ENCODE measurements at places on chromosomes 3 and 15. TPM values are rescaled to one million over a fixed set of nuclear protein-coding genes. Genes with fewer than 3 reads are reported as not detected.
A peak's percentile ranks its signal among the peaks of the same experiment; 100 is the strongest.

DNA sequence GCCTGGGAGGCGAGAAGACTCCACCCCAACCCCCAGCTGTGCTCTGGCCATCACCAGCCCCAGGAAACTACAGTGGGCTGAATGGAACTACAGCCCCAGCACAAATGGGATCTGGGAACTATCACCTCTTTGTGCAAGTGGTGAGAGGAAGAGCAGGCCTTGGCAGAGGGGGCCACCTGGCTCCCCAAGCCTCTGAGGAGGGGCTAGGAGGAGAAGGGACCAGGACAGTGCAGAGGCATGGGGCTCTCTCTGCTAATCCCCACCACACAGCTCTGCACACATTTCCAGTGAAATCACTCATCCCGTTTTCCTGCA is 31.6 kb downstream of the KY start:
- DNase-seq: no peak

- DNase-seq: peak; percentile 82
Observed at GRCh38 chr15:82936966-82937711, 15.4 kb downstream of the HOMER2 start.

GRCh38 chr3:128903501-128903900 is 24.1 kb downstream of the ACAD9 start:
- DNase-seq: no peak

DNA sequence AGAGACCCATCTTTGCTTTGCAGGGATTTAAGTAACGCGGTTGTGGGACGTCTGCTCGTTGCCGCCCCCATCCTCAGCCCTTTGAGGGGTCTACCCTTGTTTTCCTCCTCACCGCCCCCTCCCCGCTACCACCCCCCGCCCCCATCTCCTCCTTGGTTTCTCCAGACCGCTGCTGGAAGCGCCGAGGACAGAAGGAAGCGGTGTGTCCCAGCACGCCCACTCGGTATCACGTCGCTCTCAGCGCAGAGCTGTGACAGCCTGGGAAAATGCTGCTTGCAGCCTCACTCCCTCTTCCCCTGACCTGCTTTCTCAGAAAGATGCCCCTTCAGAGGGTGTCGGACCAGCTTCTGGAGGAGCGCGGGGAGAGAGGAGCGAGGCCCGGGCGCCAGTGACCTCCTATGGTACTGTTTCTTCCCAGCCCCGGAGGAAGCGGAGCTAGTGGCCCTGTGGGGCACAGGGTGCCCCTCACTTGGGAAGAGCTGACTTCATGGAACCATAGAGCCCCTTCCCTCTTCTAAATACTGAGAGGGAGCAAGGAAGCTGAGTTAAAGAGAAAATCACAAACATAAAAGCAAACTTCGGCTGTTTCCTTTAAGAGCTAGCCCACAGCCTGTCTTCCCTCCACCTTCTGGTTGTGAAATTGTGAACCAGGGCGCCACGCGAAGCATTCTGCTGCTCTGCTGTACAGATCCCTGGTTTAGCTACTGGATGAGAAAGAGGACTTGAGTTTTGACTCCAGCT is 698 bp downstream of the IL1RAP start:
- peak; percentile 48 for DNase-seq

GRCh38 chr3:29440413-29441305 is 159.8 kb downstream of the RBMS3 start:
- DNase-seq: no peak

DNA sequence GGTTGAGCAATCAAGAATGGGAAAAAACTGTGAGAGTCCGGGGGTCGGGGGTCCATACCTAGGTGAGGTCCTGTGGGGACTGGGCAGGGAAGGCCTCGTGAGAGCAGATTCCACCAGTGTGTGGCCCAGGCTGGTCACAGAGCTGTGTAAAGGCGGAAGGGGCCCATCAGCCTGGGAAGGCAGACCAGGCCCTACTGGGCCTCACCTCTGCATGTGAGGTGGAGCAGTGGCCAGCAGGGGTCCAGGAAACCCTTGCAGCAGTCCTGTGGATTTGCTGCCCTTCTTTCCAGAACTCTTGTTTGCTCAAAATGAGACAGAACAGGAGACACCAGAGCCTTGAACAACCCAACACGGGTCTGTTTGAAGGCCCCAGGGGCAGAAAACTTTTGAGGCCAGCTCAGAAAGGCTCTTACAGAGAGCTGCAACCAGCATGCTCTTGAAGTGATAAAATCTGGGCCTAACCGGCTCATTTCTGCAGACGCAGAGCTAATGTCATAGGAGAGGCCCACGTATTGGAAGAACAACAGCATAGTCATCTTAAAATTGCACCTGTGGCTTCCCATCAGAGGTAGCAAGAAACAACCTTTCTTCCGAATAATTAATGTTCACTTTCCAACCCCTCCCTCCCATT is 30.3 kb upstream of the HHATL start:
- DNase-seq: no peak

- no peak for DNase-seq
Observed at GRCh38 chr3:158958873-158959272, 157.0 kb downstream of the MFSD1 start.

DNA sequence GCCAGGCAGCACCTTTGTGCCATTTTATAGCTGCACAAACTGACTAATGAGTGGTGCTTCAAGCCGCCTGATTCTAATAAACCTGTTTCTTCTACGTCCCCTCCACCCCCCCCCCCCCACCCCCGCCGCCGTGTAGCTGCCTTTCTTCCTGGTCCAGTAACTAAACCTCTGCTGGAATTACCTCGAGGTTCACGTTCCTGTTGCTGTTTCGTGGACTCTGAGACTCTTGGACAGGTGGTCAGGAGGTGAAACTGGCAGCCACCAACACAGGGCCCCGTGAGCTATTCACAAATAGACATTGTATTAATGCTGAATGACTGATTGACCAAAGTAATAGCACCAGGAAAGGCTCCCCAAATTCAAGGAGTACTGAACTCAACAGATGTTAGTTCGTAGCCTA is 73.9 kb downstream of the TRIM69 start:
- no peak for DNase-seq

DNA sequence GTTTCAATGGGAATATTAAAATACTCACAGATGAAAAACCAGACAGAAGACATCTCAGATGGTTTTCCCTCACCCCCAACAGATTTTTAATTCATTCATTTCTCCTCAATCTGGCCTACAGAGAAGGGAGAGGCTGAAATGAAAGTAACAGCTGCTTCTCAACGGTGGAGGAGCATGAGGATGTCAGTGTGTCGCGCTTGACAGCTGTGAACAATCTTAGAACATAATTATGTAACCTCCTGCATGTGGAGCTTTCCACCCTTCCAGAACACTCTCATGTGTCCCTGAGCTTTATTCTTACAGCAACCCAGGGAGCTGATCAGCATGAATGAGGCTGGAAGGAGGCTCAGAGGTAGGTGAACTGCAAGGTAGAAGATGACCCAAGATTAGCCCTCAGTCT is 52.7 kb downstream of the MB21D2 start:
- no peak for DNase-seq

GRCh38 chr3:71859123-71859519 is 74.2 kb upstream of the PROK2 start:
- DNase-seq: peak; percentile 49

DNA sequence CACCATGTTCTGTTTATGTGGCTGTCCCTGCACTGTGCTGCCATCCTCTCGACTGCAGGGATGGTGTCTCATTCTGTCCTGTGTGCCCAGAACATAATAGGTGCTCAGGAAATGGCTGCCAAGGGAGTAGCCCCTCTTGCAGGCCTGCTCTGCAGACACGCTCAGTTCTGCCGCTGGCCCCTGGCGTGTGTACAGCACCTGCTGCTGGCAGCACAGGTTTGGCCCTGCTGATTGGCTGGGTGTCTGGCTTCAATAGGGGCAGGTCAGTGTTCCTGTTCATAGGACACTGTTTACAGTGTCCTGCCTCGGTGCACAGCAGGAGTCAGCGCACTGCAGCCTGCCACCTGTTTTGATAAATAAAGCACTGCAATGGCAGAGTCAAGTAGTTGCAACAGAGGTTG is 146.9 kb downstream of the DNAJB8 start:
- DNase-seq: no peak

DNA sequence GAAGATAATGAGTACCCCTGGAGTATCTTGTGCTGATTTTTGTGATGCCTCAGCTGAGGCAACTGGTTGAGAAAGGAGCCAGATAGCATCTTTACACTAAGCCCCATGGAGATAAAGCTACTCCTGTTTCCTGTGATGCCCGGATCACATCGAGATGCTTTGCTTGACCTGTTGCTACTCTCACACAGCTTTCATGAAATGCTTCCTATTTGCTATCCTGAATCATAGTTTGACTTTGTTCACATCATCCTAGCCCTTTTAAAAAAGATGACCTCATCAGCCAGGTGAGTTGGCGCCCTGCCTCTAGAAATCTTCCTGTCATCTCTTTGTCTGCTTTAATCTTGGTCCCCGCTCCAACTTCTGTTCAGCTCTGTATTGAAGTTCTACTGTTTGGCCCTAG is 409.6 kb upstream of the TBL1XR1 start:
- DNase-seq: peak; percentile 52

GRCh38 chr3:195836476-195837135 is 24.9 kb upstream of the MUC4 start:
- DNase-seq: no peak

- DNase-seq: no peak
Observed at GRCh38 chr3:175082631-175083030, 223.5 kb downstream of the NAALADL2 start.

DNA sequence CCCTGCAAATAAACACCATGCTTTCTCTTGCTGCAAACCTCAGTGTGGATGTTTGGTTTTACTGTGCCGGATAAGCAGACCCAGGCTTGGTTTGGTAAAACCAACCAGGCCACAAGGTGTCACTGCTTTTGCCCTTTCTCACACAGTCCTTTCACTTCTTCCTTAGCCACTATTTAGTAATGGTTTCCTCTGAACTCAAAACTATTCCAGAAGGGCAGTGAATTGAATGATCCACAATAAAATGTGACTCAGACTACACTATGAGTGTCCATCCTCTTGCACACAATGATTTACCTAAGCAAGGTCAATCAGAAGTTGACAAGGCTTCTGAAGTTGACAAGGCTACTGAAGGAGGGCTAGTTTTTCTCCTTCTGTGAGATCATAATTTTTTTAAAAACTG is 552.4 kb upstream of the CCDC54 start:
- peak; percentile 49 for DNase-seq

DNA sequence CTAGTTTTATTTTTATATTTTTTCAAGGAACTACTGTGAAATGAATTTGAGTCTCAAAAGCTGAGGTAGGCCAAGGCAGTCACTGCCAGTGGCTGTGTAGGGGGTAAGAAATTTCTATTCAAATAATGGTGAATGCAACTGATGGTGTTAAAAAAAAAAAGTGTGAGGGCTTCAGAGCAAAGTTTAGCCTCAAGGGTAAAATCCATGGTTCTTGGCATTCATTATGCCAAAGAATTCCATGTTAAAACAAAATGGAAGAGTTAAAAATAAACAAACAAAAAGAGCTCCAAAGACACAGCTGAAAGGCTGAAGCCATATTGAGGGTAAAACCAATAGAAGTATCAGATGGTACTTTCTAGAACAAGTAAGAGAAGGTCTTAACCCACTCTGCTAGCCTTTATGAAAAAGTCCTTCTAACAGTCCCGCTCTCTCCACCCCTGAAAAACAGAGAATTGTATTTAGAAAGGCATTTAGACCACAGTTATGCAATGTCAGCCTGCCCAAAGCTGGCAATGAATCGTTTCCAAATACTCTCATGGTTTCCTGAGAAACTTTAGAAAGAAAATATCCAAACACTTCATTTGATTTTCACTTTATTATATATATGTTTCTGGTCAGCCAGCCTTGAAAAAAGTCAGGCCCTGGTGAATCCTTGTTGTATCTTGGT is 158.4 kb upstream of the GMNC start:
- no peak for DNase-seq

- DNase-seq: no peak
Observed at GRCh38 chr3:183896610-183897009, 11.9 kb upstream of the PARL start.

DNA sequence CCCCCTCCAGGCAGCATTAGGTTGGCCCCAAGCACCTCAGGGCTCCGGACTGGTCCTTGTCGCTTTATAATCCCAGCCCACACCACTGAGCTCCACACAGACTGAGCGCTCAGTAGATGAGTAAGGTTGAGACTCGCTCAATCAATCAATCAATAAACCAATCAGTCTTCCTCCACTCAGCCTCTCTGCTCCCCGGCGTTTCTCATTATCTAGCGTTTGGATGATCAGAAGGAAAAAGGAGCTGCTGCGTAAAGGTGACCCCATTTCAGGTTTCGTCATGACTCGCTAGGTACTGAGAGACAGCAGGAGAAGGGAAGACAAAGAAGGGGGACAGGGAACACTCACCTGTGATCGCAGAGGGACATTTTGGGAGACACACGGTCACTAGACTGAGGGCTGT is 41.2 kb downstream of the ZNF710 start:
- DNase-seq: no peak

DNA sequence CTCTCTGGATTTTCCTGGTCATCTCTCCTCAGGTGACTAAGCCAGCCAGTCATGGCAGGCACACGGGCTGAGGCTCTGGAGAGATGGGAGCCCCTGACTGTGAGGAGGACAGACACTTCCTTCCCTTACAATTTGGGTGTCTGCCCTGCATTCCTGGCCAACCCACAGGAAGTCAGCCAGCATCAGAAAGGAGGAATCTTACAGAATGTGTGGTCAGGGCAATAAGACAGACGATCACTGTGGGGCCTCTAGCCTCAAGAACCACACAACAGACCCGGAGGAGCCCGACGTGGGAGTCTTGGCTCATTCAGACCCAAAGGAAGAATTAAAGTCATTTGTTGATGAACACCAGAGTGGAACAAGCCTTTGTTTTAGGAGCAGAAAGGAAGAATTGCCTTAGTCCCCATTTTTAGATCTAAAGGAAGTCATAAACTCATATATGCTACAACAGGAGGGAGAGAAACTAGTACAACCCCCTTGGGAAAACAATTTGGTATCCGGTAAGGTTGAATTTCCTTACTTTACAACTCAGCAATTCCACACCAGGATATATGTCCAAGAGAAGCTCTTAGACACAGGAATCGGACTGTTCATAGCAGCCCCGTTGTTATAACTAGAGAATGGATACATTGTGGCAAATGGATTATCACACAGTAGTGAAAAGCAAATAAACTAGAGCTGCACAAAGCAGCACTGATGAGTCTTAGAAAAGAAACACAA is 62.2 kb downstream of the ABTB1 start:
- DNase-seq: peak; percentile 86

DNA sequence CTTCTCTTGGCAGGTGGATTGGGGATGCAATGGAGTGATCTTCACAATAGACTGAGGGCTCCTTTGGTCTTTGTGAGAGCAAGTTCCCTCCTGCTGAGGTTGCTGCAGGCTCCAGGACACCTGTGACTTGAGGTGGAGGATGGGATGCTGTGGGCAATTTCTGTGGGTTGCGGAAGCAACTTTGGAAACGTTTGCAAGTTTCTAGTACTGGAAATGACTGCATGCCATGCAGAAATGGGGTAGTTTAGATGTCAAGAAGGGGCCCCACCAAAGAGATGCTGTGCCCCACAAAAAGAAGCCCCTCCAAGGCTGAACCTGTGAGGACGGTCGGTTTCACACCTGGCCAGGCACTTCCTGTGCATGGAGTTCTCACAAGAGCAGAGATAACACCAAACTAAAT is 80.4 kb upstream of the XCR1 start:
- no peak for DNase-seq

- no peak for DNase-seq
Observed at GRCh38 chr15:38539008-38539343, 25.6 kb downstream of the RASGRP1 start.

The SAXO2 gene
- polyA plus RNA-seq: 2.0 TPM

The ADAMTSL3 gene
- 0.02 TPM for polyA plus RNA-seq

The MAP1A gene
- polyA plus RNA-seq: 1.1 TPM

The FGD5 gene
- polyA plus RNA-seq: not detected

The VEPH1 gene
- polyA plus RNA-seq: 0.39 TPM

The GOLGA8K gene
- 0.03 TPM for polyA plus RNA-seq

All from mammary epithelial cell (primary cell).